ENCODE measurements at places on chromosomes 6 and 20.

DNA sequence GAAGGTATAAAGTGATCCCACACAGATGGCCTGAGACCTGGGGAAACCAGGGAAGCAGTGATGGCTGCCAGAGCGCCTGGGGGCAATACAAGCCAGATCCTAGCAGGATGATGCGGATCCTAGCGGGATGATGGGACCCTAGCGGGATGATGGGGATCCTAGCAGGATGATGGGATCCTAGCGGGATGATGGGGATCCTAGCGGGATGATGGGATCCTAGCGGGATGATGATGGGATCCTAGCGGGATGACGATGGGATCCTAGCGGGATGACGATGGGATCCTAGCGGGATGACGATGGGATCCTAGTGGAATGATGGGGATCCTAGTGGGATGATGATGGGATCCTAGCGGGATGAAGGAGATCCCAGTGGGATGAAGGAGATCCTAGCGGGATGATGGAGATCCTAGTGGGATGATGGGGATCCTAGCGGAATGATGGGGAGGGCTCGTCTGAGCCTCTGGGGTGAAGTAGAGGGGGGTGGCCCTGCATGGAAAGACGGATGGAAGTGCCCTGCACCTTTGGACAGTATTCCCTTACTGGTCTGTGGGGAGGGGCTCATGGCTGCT is 44.2 kb upstream of the CDH22 start:
- no peak for DNase-seq

DNA sequence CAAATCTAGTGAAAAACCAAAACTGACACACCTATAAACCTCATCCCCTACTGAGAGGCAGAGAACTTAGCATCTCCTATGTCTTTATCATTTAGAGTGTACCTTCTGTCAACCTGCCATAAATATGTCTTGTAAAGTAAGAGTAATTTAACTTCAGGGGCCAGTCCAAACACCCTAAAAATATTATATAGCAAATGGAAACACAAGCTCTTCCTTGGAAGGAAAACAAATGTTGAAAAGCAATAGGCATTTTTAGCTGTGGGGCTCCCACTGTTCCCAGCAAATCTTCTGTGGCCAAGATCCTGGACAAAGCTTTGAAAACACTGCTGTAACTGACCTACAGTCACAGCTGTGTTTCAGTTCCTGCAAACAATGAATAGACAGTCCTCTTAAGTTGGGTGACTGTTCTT is 140.0 kb upstream of the RNF217 start:
- no peak for DNase-seq

DNA sequence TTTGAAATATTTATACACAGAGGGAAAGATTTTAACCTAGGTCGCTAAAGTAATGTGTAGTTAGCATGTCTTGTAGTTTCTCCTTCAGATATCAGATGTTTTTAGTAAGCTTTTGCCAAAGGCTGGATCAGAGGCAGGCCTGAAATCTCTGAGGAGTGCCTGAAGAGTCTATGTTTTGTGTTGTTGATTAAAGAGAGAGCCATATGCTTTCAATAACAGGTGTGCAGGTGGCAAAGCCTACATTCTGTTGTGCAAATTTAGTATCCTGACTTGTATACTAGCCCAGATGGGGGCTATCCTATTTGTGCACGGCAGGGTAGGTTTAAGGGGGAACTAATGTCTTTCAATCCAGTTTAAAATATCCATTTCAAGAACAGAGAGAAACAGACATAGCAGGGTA is 167.1 kb upstream of the ATXN1 start:
- DNase-seq: no peak

DNA sequence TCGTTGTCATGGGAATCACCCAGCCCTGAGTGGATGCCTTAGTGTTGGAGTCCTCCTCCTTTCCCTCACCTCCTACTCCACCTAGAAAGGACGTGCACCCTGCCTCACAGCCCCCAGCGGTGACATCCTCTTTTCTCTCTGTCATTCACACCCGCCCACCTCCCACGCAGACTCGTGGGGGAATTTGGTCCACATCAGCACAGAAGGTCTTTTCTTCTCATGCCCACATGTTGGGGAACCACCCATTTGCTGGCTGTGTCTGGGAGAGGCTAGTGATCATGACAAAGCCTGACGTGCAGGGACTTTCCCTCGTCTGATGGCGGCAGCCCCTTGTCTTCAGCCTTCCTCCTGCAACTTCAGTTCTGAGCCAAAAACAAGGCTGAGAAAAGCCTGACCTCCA is 96.0 kb upstream of the CNKSR3 start:
- DNase-seq: peak; percentile 50

DNA sequence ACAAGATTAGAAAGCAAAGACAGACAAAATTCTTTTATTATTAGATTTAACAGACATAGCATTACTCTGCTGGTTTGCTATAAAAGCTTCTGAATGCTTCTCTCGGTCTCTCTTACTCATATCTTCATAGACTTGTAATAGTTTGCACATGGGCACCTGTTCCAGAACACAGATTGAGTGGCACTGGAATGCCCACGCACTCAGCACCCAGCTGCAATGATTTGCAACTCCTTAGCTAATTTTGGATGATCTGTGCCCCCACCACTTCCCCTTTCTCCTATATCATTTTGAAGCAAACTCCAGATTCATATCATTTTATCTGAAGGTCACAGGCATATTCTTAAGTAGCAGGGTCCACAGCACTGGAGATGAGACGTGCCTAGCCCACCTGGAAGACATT is 148.8 kb downstream of the CFAP61 start:
- no peak for DNase-seq

DNA sequence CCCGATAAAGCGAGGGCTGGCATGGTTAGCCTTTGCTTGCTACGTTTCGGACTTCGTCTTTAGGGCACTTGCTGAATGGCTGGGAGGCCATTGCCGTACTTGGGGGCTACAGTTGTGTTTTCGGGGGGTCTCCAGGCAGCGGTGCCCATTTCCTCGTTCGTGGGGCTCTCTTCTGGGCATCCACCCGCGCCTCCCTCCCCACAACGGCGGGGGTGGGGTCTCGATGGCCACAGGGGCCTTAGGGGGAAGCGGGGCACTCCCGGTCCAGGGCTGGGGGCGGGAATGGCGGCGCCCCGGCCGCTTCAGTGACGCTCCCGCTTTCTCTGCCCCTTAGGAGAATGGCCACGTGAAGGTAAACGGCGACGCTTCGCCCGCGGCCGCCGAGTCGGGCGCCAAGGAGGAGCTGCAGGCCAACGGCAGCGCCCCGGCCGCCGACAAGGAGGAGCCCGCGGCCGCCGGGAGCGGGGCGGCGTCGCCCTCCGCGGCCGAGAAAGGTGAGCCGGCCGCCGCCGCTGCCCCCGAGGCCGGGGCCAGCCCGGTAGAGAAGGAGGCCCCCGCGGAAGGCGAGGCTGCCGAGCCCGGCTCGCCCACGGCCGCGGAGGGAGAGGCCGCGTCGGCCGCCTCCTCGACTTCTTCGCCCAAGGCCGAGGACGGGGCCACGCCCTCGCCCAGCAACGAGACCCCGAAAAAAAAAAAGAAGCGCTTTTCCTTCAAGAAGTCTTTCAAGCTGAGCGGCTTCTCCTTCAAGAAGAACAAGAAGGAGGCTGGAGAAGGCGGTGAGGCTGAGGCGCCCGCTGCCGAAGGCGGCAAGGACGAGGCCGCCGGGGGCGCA is 2.4 kb downstream of the MARCKS start:
- DNase-seq: no peak

DNA sequence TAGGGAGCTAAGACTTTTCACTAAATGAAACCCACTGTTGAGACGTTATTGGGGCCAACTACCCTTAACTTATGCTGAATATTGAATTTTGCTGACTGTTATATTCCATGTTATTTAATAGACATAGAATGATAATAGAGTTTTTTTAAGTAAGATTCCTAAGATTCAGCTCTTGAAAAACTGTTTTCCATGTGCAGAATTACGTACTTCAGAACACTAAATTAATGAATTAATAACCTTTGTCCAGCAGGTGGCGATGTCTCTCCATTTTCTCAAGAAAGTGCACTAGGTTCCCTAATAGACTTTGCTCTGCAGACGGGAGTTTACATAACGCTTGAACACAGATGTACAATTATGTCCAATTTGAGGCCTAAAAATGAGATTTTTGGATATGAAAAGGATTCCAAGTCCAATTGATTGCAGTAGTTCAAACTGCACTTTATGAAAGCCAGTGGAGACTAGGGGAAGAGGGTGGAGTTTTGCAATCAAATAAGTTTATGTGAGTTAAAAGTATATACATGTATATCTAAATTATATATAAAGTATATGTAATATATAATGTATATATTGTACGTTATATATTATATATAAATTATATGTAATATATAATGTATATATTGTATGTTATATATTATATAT is 282.1 kb downstream of the UST start:
- DNase-seq: peak; percentile 58

DNA sequence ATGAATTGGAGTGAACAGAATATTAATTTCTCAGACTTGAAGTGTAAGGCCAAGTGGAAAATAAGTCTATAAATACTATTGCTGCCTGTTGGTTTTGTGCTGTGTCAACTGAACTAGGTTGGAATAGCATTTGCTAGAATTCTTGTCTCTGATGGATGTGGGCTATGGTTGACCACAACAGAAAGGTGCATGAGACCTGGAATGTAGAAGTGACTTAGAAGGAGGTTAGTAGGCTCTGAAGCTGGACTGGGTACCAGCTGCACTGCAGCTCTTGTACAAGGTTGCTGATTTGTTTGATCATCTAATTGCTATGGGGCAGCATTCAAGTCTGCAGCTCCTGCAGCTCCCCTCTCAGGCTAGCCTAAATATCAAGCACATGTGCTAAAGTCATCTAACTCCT is 479.0 kb upstream of the NRSN1 start:
- no peak for DNase-seq

DNA sequence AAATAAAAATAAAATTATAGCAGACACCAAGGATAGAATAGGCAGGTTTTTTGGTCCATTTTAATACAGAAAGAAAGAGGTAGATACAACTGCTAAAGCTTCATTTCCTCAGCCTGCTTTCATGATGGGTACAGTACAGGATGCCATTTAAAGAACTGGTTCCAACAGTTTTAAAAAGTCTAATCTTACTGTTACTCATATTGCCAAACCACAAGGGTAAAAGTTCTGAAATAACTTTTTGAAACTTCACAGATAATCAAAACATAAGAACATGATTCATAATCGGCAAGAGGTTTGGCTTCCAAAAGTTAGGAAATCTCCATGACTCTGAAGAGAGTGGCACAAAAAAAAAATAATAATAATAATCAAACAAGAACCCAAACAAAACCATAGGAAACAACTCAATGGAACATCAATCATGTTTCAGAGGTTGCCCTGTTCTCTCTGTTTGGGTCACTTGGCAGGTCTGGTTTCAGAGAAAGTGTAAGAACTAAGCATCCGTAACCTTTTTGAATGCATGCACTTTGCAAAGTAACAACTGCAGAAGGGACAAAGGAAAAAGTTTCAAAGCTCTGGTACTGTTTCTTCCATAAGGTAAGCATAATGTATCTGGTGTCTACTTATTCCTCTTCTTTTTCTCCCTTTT is 79.7 kb downstream of the SMLR1 start:
- no peak for DNase-seq

DNA sequence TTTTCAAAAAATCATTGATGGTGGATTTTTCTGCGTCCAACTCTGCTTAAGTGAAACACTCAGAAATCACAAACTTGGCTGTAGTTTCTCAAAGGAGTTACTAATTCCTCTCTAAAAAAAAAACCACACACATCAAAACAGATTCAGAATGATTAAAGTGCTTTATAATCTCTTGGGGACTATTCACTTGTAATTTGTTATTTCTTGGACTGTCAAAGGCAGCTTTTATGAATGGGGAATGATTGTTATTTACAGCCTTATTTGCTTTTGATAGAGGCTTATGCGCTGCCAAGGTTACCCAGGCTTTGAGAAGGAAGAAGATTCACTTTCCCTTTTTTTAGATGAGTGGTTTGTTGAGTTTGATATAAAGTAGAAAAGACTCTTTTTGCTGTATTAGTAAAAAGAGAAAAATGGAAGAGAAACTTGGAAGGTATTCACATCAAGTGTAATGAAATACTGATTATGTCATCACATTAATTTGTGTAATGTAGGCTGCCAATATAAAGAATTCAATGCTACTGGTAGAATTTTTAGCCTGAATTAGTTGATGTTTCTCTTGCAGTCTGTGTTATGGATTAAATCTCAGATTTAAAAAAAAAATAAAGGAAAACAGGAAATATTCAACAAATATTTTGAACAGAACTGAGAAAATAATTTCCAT is 381.0 kb upstream of the SASH1 start:
- no peak for DNase-seq

DNA sequence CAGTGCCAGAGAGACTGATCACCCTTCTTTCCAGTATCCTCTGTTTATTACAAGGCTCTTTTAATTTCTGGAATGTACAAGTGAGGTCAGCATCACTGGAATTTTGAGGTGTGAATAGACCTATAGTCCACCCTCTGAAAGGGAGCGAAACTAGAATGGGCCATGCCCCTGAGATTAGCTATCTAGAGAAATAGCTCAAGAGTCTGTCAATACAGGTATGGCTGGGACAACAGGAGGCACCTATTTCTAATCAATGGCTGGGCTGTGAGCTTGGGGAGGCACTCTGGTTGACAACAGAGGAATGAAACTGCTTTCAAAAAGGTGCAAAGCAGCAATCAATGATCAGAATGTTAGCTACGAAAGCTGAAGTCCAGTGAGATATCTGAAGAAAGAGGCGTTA is 17.3 kb upstream of the CITED2 start:
- DNase-seq: no peak

GRCh38 chr6:140732991-140733390 is 1358.5 kb upstream of the CITED2 start:
- DNase-seq: no peak

- DNase-seq: no peak
Observed at GRCh38 chr6:140002396-140003022, 628.1 kb upstream of the CITED2 start.

GRCh38 chr6:144190080-144190479 is 39.8 kb downstream of the STX11 start:
- no peak for DNase-seq
